WTC11 (cell line): ENCODE measurements at places on chromosomes 11 and 22. TPM values are rescaled to one million over a fixed set of nuclear protein-coding genes. Genes with fewer than 3 reads are reported as not detected.

The JAML gene
- 0.24 to 0.37 TPM in 2 of 3 replicates, not detected in the other for total RNA-seq

- peaks cover 28% of the 10 kb centered on the region for H3K4me1 ChIP-seq
- H3K27ac ChIP-seq = peak overlapping the region; percentile 11
- H3K27me3 ChIP-seq = peaks cover 27% of the 10 kb centered on the region
- no peaks in the 10 kb centered on the region for H3K36me3 ChIP-seq
- no peak overlapping the region; the same call in 1 of the 2 replicates for H3K4me3 ChIP-seq
Observed at GRCh38 chr11:80327956-80328614, 887.3 kb upstream of the TENM4 start.

DNA sequence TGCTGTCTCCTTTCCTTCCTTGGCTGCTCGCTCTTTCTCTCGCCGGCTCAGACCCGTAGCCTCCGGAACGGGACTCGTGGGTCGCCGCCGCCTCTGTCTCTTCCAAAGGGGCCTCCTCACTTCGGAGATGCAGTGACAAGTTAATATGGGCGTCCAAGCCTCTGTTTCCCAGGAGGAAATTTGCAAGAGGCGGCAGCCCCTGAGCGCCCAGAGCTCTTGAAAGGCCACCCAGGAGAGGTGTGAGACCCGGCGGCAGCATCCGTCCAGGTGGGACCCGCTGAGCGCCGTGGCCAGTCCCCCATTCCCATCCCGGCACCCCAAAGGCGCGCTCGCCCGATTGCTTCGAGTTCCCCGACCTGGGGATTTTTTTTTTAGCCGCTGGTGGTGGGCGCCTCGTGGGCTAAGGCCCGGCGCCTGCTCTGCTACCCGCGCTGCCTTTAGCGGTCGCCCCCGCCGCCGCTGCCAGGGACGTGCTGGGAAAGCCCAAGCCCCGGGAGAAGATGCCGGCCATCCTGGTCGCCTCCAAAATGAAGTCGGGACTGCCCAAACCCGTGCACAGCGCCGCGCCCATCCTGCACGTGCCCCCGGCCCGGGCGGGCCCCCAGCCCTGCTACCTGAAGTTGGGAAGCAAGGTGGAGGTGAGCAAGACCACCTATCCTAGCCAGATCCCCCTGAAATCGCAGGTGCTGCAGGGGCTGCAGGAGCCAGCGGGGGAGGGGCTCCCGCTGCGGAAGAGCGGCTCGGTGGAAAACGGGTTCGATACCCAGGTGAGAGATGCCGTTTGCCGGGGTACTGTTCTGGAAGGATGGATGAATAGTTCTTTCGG, 772 bp downstream of the NAV2 start:
- peaks cover 22% of the 10 kb centered on the region for H3K4me1 ChIP-seq
- DNase-seq = peak; percentile 37
- peaks cover 63% of the 10 kb centered on the region for H3K27me3 ChIP-seq

GRCh38 chr11:79018371-79018849, 422.4 kb downstream of the TENM4 start:
- H3K36me3 ChIP-seq = no peaks in the 10 kb centered on the region
- H3K27ac ChIP-seq = no peak overlapping the region
- H3K27me3 ChIP-seq = no peaks in the 10 kb centered on the region; the same call in 1 of the 2 replicates
- no peak for DNase-seq
- peaks cover 8% of the 10 kb centered on the region for H3K4me1 ChIP-seq

- H3K4me3 ChIP-seq = no peak overlapping the region
- no peak for DNase-seq
- H3K4me1 ChIP-seq = peaks cover 6% of the 10 kb centered on the region
- H3K36me3 ChIP-seq = no peaks in the 10 kb centered on the region
- no peak overlapping the region for H3K27ac ChIP-seq
- no peaks in the 10 kb centered on the region; the same call in 1 of the 2 replicates for H3K27me3 ChIP-seq
Observed at GRCh38 chr11:7527029-7527428, 13.2 kb downstream of the PPFIBP2 start.

DNA sequence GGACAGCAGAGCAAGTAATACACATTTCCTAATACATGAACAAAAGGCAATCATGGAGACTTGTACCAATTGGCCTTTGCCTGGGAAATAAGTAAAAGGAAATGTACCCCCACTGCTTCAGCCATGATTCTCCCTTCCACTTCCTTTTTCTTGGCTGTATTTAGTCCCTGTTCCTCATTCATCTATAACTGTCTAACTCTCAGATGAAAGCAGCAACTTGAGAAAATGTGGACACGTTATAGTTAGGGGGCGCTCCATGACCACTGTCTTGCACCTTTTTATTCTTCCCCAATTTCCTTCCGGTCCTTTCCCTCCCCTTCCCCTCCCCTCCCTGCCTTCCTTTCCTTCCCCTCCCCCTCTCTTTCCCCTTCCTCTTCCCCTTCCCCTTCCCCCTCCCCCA, 61.3 kb upstream of the BARX2 start:
- H3K27ac ChIP-seq = no peak overlapping the region
- no peak overlapping the region for H3K4me3 ChIP-seq
- H3K36me3 ChIP-seq = peaks cover 5% of the 10 kb centered on the region; the same call in 1 of the 2 replicates
- peaks cover 57% of the 10 kb centered on the region for H3K4me1 ChIP-seq

DNA sequence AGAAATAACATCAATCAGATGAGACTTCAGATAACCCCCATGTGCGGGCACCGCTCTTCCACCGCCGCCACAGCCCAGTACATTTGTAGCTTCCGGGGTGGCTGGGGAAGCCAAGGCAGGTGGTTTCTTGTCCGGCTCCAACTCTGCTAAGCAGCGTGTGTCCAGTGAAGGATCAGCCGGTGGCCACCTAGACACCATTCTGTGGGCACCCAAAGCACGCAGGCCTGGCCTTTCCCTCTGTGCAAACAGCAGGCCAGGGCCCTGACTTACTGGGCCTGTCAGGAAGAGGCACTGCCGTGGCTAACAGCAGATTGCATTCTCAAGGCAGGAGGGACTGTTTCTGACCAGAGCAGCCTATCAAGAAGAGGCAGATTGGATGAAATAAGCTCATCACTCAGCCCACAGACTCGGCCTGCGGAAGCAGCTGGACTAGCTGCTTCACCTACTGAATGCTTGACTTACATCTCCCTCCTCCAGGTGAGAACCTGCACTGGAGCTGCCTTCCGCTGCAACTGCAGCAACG, 74.8 kb downstream of the ETS1 start:
- H3K4me1 ChIP-seq = peaks cover 33% of the 10 kb centered on the region
- H3K36me3 ChIP-seq = no peaks in the 10 kb centered on the region
- no peak overlapping the region for H3K27ac ChIP-seq

DNA sequence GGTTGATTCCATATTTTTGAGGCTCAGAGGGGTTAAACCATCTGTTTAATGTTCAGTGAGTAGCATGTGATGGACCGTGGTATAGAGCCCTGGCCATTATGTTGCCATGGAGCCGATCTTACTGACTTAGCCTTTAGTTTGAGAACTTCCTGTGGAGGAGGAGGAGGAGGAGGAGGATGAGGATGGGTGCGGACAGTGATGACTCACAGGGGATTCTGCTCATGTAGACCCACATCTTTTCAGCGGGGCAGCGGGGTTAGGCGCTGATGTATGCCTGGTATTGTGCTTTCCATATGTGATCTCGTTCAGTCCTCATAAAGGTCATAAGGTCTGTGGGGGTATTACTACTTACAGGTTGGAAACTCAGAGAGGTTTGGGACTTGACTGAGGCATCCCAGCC, 13.9 kb downstream of the STX3 start:
- peaks cover 15% of the 10 kb centered on the region for H3K4me1 ChIP-seq
- H3K36me3 ChIP-seq = peaks cover 10% of the 10 kb centered on the region
- H3K27ac ChIP-seq = no peak overlapping the region
- no peaks in the 10 kb centered on the region for H3K27me3 ChIP-seq
- H3K4me3 ChIP-seq = no peak overlapping the region

GRCh38 chr11:106389101-106389500, 311.6 kb downstream of the AASDHPPT start:
- H3K27ac ChIP-seq = no peak overlapping the region
- no peak overlapping the region for H3K4me3 ChIP-seq
- DNase-seq = no peak
- peaks cover 27% of the 10 kb centered on the region for H3K4me1 ChIP-seq

- no peak overlapping the region for H3K27ac ChIP-seq
- H3K4me1 ChIP-seq = no peaks in the 10 kb centered on the region
- no peak for DNase-seq
- H3K4me3 ChIP-seq = no peak overlapping the region
- no peaks in the 10 kb centered on the region for H3K27me3 ChIP-seq
Observed at GRCh38 chr11:129102225-129102624, 89.9 kb downstream of the ARHGAP32 start.

- H3K36me3 ChIP-seq = peaks cover 4% of the 10 kb centered on the region
- peaks cover 4% of the 10 kb centered on the region; the same call in 1 of the 2 replicates for H3K27me3 ChIP-seq
- H3K27ac ChIP-seq = no peak overlapping the region
- H3K4me1 ChIP-seq = no peaks in the 10 kb centered on the region
- H3K4me3 ChIP-seq = no peak overlapping the region
Observed at GRCh38 chr11:1150116-1150515, 7.6 kb upstream of the MUC5AC start.
